Hypothalamus (tissue), 51 donors: ENCODE measurements at places on chromosomes 3 and 15.
A peak's percentile ranks its signal among the peaks of the same experiment; 100 is the strongest.

GRCh38 chr15:71148048-71148447, 32.8 kb downstream of the THSD4 start:
- DNase-seq, result no peak

DNA sequence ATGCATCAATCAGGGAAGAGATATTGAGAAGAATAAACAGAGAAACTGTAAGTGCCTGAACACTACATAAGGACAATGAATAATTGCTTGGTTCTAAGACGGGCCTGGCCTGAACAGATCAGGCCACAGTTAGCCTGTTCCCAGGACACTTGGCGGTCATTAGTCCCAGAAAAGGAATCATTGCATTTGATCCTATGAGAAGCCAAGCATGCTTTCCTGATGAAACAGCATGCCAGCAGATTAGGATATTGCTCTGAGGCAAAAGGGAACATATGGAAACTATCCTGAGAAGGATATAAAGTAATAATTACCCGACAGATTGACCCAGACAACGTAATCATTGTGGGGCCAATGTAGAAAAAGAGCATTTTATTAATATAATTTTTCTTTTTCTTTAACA, 51.9 kb downstream of the STRIT1 start:
- DNase-seq, result no peak

- DNase-seq, result no peak
These were observed 1.0 kb upstream of the MGA start for GRCh38 chr15:41659190-41659589.

- no peak for DNase-seq
These were observed 7.6 kb downstream of the GPD1L start for GRCh38 chr3:32113981-32114545.

DNA sequence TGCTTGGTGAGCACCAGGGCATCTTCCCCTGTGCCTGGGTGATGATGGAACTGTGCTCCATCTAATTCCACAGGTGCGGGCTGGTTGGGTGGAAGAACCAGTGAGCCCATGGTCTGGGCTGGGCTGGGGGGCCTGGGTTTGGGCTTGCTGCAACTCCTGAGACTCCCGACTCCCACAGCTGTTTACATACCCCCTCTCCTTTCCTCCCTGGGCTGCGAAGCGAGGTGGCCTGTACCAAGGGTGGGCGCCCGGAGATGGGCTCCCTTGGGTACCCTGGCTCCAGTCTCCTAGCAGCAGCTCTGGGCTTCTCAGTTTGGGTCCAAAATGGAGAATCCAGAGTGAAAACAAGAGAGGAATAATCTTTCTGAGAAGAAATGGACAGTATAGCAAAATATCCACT, 5.6 kb downstream of the FAM98B start:
- DNase-seq, result no peak

GRCh38 chr3:195905970-195906864, 2.1 kb downstream of the TNK2 start:
- DNase-seq, result no peak

GRCh38 chr3:109743981-109744380, 406.6 kb upstream of the DPPA4 start:
- DNase-seq, result no peak

DNA sequence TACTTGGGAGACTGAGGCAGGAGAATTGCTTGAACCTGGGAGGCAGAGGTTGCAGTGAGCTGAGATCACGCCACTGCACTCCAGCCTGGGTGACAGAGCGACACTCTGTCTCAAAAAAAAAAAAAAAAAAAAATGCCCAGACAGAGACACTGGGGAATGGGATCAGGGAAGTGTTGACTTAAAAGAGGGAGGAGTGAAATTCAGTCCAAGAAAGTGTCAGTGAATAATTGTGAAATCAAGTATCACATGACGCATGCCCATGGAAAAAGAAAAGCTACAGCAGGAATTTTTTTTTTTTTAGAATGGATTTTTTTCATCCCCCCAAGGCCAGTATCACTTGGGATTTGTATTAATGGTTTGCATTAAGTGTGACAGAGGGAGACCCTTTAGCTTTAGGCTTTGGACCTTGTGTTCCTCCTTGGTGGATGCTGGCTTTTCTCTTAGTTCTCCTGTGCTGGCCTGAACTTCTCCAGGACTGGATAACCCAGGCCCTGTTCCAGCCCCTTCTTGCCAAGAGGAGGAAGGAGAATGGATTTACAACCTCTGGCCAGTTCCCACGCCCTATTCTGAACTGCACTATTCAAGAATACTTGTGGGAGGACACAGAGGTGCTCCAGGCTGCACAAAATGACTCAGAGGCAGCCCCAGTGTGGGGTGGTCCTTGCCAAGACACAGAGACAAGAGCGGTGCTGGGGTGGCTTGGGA, 36.7 kb upstream of the ZNF774 start:
- peak; percentile 17 for DNase-seq

- DNase-seq, result no peak
These were observed 9.0 kb downstream of the ZNF662 start for GRCh38 chr3:42914771-42915515.

DNA sequence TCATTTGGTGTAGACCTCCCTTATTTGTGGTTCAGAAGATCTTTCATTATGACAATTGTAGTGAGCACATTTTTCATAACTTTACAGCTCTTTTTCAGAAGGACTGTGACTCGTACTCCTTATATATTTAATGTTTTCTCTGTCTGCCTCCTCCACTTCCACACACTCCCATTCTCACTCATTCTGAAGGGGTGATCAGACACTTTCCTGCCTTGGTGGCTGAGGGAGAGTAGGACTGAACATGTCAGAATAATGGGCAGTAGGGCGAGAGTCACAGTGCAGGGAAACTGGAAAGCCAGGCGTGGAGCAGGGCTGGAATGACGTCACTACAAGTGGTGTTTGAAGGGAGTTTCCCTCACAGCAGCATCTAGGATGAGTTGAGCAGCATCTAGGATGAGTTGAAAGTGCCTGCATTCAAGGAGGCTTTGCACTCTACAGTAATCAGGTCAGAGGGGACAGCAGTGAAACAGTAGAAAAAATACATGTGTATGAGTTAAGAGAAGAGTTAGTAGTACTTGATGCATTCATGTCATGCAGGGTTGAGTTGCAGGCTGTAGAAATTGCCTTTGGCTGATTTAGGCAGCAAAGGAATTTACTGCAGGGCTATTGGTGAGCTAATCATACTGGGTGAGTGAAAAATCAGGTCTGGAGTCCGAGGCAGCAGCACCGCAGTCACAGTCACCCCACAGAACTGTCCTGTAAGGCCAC, 36.3 kb upstream of the FBXL22 start:
- no peak for DNase-seq

GRCh38 chr15:85878828-85879225, 84.1 kb upstream of the KLHL25 start:
- DNase-seq, result no peak

DNA sequence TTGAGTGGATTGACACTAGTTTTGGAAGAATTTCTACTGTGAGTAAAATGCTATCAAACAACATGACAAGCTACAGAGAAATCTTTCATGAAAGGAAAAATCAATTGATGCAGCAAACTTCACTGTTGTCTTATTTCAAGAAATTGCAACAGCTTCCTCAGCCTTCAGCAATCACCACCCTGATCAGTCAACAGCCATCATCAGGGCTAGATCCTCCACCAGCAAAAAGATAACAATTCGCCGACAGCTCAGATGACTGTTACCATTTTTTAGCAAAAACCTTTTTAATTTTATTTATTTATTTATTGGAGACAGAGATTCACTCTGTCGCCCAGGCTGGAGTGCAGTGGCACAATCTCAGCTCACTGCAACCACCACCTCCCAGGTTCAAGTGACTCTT, 44.0 kb downstream of the MLH1 start:
- DNase-seq, result no peak

DNA sequence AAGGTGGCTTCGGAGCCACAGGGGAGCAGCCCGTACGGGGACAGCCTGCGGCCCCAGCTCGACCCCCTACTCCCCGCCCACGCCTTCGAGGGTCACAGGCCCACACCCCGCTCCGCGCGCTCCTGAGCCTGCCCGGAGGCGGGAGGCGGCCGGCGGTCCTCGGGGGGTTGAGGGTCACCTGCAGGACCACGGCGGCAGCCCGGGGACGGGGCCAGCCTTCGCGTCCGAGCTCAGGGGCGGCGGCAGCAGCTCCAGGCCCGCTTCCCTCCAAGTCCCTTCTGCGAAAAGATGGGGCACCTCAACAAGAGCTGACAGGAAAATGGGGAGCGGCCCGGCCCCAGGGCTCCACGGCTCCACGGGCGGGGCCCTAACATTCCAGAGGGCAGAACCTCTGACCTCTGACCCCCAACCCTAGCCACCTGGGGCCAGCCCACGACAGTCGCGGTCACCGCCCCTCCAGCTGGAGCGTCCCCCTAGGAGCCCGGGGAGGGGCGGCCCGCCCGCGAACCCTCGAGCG, 428 bp downstream of the LYSMD4 start:
- DNase-seq, result peak; percentile 53

DNA sequence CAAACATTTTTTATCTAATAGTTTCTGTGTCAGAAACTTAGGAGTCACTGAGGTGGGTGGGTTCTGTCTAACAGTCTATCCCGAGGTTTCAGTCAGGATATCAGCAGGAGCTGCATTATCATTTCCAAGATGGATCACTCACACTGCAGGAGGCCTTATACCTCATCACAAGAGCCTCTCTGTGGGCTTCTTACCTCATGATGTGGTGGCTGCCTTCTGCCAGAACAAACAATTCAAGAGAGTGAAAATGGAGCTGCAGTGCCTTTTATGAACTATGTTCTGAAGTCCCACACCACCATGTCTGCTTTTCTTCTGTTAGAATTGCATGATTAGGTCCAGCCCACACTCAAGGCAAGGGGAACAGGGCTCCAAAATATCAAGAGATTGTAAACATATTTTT, 27.9 kb downstream of the RFX7 start:
- DNase-seq, result no peak

DNA sequence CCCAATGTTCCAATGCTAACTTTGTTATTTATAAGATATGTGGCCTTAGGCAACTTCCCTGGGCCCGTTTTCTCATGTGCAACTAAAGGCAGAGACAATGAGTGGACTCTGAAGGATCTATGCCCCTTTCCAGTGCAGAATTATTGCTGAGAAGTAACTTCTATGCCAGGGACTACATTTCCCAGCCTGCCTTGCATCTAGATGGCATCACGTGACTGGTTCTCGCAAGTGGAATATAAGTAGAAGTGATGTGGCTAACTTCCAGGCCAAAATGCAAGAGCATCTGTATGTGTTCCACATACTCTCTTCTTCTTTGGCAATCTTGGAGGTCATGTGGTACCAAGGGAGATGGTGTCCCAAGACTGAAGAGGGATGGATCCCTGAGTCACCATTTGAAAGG, 674.4 kb downstream of the NTRK3 start:
- no peak for DNase-seq

DNA sequence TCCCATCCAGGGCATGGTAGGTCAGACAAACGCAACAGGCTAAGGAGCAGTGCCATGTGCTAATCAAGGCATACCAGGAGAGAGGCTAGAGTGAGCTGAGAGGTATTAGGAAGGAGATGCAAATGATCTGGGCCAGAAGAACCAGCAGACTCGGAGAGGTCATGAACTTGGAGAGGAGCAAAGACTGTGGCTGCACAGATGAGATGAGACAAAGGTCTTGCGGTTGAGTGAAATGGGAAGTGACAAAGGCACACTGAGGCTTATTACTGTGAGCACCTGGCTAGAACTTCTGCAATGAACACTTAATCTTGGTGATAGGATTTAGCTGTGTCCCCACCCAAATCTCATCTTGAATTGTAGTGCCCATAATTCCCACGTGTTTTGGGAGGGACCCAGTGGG, 380.2 kb downstream of the ULK4 start:
- no peak for DNase-seq
